ENCODE measurements at places on chromosomes 3 and 15.
A peak's percentile ranks its signal among the peaks of the same experiment; 100 is the strongest.

GRCh38 chr15:84812842-84813241 lies 4.3 kb upstream of the ALPK3 start:
- DNase-seq, result no peak

- DNase-seq, result no peak
Measured at GRCh38 chr3:122988508-122988907, 39.1 kb downstream of the SEMA5B start.

GRCh38 chr3:136751316-136752171 lies 634 bp downstream of the STAG1 start:
- DNase-seq, result peak; percentile 70

- no peak for DNase-seq
Measured at GRCh38 chr3:50551681-50552435, 15.7 kb downstream of the C3orf18 start.

DNA sequence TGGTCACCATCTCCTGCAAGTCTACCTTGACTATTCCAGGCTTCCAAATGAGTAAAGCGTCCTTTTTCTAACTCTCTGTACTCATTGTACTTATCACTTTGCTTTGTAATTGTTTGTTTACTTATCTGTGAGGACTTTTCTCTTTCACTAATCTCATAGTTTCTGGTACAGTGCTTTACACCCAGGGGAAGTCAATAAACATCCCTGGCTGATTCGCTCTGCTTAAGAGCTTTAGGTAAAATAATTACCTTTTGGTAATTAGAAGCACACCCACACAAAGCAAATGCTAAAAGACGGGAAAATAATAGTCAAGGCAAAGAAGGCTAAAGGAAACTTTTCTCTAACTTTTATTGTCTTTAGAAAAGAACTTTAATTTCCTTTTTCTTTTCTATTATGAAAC lies 466.9 kb upstream of the ROBO1 start:
- DNase-seq, result no peak

DNA sequence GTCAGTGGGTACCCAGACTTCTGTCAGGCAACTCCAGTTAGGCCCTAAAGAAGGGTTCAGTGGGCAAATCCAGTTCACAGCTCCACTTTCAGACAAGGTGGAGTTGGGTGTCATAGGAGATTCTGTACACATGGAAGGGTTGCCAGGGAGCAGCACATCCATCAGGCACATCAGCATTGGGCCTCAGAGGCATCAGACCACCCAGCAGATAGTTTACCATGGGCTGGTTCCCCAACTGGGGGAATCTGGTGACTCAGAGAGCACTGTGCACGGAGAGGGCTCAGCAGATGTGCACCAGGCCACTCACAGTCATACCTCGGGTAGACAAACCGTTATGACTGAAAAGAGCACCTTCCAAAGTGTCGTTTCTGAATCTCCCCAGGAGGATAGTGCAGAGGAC lies 27.2 kb downstream of the SYNM start:
- no peak for DNase-seq

- no peak for DNase-seq
Measured at GRCh38 chr15:92168066-92168683, 225.5 kb upstream of the ST8SIA2 start.

GRCh38 chr3:187368251-187369088 lies at the start of gene RTP4:
Gene RTP4, plus strand, starts transcription at chr3:187368385. Its CDS starts 57 bp downstream, at chr3:187368442.
- peak; percentile 63 for DNase-seq

GRCh38 chr3:149091983-149092382 lies 5.7 kb upstream of the HLTF start:
- no peak for DNase-seq

Data from ACHN (cell line).